ENCODE measurements at places on chromosomes 4 and X.

- no peak for DNase-seq
Measured at GRCh38 chrX:10904220-10904619, 206.9 kb upstream of the HCCS start.

DNA sequence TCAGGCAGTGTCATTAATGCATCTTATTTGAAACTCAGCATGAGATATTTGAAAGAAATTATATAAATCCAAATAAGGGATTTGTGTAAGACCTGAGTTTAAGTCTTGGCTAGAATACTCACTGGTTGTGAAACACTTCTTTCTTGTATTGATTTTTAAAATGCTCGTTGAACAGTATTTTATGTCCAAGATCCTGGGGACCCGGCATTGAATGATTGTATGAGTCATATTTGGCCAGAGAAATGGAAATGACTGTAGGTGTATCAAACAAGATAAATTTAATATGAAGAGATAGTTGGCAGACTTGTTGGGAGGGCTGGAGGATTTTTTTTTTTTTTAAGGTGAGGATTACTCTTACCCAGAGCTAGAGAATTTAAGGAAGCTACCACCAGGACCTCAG, 606.1 kb upstream of the CPEB2 start:
- DNase-seq = no peak

DNA sequence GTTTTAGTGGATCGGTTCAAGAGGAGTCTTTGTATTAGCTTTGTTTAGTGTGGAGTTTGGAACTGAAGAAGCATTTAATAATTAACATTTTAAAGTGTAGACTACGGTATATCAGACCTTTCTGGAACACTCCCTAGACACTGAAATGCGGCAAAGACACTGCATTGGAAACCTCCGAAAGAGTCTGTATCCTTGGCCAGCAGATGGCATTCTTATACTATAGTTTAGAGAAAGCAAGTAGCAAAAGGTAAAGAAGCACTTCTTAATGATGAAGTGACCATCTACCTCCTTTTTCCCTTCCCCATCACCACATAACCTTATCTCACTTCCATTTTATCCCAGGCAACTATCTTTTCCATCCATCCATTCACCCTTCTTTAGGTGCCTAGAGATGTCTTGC, 7.6 kb downstream of the FABP2 start:
- no peak for DNase-seq

GRCh38 chrX:151030845-151031244, 47.7 kb downstream of the HMGB3 start:
- DNase-seq = no peak

- DNase-seq = no peak
Measured at GRCh38 chr4:102843938-102844337, 16.6 kb upstream of the UBE2D3 start.

GRCh38 chr4:2048831-2049230, 10.3 kb upstream of the NAT8L start:
- DNase-seq = no peak

- DNase-seq = no peak
Measured at GRCh38 chr4:21802406-21802805, 146.2 kb downstream of the KCNIP4 start.

- DNase-seq = no peak
Measured at GRCh38 chr4:22500128-22500611, 15.7 kb downstream of the ADGRA3 start.

DNA sequence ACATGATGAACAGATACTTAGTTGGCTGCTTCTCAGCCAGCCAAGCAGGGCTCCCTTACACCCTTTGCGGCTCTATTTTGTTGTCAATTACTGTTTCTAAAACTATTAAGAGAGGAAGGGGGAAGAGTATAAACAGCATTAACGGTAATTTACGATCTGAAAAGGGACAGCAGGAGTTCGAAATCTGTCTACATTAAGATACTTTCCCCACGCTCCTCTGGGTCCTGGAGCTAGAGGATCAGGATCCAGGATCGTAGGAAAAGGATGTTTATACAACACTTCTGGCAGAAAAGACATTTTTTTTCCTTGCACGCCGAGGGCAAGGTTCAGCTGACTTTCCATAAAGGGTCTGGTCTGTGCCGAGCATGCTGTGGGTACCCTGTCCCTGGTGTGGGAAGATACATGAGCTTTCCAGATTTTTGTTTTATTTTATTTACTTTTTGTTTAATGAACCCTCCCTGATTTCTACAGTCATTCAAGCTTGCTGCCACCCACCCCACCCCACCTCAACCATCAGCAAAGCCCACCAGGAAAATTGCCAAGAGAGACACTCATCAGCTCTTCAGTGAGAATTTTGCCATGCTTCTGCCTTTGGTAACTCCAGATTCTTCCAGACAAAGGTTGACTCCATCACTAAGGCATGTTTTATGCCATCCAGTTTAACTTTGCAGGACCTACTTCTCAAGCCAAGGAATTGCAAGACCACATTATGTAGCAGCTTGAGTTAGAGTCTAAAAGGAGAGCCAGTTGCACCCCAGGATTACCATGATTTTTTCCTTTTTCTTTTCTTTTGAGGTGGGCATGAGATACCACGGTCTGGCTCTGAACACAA, 188.1 kb downstream of the QDPR start:
- DNase-seq = no peak

DNA sequence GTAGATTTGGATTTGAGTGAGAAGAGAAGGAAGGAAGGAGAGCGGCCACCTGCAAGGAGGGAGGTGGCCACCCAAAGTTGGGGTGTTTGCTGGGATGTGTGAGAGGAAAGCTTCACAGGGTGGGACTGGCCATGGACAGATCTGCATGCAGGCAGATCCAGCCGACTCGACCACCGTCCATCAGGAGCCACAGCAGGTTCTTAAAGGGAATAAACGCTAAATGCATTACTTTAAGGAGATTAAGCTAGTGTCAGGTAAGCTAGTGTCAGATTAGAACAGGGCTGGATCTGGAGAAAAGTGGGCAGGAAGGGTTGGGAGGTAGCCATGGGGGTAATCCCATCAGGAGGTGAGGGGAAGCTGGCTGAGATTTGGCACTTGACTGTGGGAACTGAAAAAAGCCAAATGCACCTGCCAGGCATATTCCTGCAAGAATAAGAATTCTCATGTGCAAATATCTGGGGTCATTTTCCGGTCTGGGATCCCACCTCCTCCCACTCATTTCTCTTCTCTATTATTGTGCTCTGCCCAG, 79.6 kb downstream of the MGST2 start:
- DNase-seq = no peak

DNA sequence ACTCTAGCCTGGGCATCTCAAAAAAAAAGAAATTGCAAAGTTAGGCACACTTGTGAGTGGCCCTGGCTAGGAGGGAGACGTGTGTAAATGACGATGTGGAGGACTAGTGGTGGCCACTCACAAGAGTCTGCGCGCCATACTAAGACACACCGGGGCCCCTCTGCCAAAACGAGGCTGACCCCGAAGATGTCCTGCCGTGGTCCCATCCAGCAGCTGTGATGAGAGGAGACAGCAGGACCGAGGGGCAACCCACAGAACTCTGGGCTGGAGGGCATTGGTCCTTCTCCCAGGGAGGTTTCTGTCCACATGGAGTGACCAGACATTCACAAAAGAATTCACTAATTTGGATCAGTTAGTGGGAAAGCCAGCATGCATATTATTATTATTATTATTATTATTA, 47.4 kb downstream of the NOP14 start:
- no peak for DNase-seq

GRCh38 chr4:85790582-85790981, 315.6 kb downstream of the ARHGAP24 start:
- no peak for DNase-seq

GRCh38 chr4:155403886-155404285, 27.1 kb upstream of the MAP9 start:
- no peak for DNase-seq

DNA sequence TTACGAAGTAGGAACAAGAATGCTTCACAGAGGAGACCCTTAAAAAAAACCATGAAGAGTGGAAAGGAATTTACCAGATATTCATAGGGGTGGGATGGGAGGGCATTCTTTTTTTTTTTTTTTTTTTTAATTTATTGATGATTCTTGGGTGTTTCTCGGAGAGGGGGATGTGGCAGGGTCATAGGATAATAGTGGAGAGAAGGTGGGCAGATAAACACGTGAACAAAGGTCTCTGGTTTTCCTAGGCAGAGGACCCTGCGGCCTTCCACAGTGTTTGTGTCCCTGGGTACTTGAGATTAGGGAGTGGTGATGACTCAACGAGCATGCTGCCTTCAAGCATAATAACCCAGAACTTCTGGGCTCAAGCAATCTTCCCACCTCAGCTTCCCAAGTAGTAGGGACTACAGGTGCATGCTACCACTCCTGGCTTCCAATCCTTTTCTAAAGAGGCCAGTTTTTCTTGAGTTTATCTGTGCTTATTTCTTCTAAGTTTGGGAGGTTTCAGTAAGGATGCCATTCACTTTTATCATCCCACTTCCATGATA, 65.9 kb upstream of the OGT start:
- DNase-seq = no peak

DNA sequence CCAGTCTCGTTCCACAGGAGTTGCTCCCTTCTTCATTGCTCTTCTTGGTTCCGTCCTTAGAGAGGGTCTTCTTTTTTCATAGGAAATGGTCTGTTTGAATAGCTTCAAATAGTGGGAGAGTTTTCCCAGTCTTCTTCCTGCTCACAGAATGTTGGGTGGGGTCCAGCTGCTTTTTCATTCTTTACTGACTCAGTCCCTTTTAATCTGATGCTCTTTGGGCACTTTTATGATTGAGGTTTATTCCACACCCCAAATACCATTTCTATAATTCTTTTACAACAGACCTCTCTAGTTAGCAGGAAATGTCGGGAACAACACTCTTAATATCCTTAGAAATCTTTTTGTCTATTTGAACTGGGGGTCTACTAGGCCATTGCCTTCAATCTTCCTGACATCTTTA, 239.5 kb downstream of the PRDM5 start:
- no peak for DNase-seq

DNA sequence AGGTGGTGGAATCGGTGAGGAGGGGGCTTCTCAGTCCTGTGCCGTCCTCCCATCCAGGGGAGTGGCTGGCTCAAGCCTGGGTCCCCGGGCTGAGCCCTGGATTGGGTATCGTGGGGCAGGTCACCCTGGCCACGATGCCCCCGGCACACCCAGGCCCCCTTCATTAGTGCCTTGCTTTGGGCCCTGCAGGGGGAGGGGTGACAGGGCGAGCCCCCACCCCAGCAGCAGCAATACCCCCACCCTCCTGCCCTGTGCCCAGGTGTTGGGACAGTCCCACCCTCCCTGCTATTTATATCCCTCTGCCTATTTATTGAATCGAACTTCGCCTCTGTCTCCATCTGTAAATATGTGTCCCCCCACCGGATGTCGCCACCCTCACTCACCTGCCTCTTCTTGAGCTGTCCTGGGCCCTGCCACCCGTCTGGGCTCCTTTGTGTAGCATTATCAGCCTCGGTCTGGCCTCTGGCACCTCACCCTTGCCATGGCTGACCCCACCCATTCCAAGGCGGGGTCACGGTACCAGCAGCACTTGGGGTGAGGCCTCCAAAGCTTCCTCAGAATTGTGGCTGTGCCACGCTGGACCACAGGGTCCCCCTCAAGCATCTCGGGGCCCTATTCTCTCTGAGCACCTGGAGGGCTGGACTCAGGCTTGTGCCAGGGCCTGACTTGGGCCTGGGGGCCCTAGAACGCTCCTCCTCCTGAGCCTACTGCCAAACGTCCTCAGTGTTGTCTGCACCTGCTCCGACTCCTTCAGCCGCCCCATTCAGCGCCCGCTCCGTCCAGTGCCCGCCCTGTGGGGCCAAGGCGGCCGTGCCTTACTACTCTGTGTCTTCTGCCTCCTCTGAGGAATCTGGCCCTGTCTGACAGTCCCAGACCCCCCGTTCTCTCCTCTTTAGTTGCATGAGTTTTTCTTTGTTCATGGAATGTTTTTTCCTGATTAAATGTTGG, 6.1 kb downstream of the LAGE3 start:
- no peak for DNase-seq

GRCh38 chr4:14339715-14340114, 662.6 kb upstream of the CPEB2 start:
- no peak for DNase-seq

GRCh38 chrX:15749642-15750610, 11.9 kb downstream of the CA5B start:
- no peak for DNase-seq

- DNase-seq = no peak
Measured at GRCh38 chr4:26821677-26822503, 38.8 kb upstream of the STIM2 start.

- no peak for DNase-seq
Measured at GRCh38 chr4:74975848-74976824, 43.2 kb downstream of the PARM1 start.

- DNase-seq = no peak
Measured at GRCh38 chr4:174284487-174284886, 776 bp downstream of the CEP44 start.

- no peak for DNase-seq
Measured at GRCh38 chr4:117134386-117134785, 49.0 kb upstream of the TRAM1L1 start.

DNA sequence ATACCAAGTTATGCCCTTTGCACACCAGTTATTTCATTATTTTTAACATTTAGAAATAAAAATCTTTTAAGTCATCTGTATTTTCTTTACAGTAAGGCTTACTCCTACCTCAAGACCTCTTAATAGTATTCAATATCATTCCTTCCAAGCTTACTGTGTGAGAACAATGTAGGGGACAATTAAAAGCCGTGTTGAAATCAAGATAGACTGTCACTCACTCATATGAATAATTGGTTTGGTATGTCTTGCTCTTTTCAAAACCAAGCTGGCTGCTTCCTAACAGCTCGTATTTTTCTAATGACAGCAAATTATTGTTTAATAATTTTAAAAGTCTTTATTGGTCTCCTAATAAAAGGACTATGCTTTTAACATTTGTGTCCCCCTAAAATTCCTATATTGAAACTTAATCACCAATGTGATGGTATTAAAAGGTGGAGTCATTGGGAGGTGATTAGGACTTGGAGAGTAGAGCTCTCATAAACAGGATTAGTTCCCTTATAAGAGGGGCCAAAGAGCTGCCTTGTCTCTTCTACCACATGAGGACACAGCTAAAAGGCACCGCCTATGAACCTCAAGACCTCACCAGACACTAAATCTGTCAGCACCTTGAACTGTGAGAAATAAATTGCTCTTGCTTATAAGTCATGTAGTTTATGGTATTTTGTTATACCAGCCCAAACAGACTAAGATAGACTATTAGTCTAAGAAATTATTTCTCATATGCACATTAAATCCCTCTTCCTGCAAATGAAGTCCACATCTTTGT, 4.1 kb downstream of the ABCB7 start:
- DNase-seq = no peak

DNA sequence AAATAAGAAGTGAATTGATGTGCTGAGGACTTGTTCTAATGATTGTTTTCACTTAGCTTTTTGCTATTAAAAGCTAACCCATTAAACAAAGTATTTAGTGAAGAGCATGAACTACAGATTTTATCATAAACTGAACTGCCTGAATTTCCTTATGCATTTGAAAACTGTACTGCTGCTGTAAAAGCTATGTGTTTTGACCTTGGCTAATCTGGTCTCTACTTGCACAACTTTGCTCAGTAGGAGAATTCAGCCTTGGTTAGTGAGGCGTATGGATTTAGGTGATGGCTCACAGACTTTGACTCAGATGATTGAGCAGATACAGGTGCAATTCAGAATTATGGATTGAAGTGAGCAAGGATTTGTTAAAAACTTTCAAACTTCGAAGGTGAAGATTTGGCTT, 38.7 kb upstream of the FAT1 start:
- DNase-seq = no peak

- no peak for DNase-seq
Measured at GRCh38 chrX:29066516-29066915, 479.3 kb downstream of the IL1RAPL1 start.
